IPS DF 6.9 (cell line): ENCODE measurements at places on chromosomes 2 and 18.

DNA sequence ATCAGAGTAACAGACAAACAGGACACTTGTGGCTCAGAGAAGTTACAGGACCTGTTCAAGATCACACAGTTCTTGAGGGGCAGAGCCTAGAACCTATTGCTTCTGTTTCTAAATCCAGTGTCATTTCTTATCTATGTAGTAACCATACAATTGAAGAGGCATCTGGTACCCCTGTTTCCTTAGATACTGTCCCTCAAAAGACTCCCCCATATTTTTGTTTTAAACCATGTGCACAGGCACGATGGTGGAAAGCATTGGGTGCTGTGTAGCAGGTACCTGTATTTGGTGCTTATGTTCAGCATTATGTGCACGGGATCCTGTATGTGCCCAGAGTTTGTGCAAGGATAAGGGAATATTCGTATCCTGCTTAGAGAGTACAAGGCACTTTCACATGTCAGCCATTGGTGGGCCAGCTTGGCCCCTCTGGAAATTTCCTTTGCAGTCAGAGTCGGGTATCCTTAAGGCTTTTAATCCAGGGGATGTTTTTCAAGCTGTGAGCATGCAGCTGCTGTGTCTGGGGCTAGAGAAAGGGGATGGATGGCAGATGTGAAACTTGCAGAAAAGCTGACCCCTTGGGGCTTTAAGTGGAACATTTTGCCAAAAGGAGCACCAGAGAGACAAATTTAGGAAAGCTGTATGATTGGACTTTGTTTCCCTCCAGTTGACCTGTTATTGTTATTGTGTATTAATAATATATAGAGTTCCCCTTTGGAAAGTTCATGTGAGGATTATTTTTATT, 2.1 kb downstream of the LBH start:
- DNase-seq: no peak

- no peak for DNase-seq
Observed at GRCh38 chr2:66675591-66675990, 240.7 kb downstream of the MEIS1 start.

DNA sequence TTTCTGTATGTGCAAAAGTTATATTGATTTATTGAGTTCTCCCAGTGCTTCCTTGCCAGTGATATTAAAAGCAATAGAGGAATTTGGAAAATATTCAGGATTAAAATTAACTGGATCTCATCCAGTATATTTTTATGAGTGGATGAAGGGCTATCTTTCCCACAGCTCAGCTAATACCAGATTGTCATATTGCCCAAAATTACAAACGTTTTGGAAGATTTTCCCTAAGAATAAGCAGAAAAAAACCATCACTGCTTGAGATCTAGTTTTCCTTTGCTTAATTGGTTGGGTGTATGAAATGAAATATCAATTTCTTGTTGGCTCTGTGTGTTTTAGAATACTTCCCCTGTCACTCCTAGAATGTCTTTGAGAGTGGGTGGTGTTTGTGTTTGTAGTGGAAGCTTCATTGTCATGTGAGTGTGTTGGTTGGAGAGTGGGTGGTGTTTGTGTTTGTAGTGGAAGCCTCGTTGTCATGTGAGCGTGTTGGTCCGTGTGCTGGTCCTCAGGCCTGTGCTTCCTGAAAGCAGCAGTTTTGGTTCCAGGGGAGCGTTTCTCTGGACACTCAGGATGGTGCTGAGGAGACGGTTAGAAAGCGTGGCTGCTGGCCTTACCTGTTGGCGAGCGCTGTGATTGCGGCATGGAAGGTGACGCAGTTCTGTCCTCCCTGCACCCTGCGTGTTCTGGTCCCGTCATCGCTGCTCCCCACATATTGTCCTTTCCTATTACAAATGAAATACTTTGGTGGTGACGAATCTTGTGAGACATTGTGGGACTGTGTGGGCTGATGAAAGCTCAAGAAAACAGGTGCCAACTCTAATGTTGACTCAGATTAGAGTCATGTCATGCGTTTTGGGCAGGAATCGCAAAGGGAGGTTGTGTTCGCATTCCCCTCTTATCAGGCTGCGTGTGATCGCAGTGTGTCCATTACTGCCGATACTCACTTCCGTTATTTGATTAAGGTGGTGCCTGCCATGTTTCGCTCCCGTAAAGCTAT, 12.4 kb downstream of the ASB1 start:
- DNase-seq: no peak

- DNase-seq: peak; percentile 31
Observed at GRCh38 chr18:31424383-31424988, 23.1 kb upstream of the DSG3 start.

GRCh38 chr2:217784996-217785543, 217.7 kb downstream of the TNS1 start:
- no peak for DNase-seq

DNA sequence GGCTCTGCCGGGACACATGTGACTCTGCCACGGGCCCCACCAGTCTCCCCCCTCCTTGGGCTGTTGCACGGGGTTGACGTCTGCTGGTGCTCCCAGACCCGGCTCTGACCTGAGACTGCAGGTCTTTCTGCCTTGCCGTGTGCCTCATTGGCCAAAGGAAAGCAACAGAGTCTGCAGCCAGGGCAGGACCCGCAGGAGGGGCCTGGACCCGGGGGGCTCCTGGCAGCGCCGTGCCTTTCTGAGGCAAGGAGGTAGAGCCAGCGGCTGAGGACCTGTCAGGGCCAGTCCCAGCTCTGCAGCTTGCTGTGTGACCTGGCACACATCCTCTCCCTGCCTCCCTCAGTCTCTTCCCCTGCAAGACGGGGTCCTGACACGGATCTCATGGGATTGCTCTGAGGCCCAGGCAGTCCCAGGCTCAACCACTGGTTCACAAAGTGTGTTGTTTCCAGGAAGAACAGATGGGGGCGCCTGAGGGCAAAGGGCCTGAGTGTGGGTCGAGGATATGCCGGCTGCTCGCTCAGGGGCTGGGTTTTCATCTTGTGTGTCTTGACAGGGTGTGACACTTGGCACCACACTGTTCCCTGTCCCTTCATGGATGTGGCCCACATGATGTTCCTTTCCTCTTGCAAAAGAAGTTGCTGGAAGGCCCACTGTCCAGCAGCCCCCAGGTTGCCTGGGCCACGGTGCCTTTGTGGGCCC, 9.0 kb downstream of the CAPN10 start:
- no peak for DNase-seq

- no peak for DNase-seq
Observed at GRCh38 chr2:234291765-234292204, 205.1 kb downstream of the ARL4C start.

DNA sequence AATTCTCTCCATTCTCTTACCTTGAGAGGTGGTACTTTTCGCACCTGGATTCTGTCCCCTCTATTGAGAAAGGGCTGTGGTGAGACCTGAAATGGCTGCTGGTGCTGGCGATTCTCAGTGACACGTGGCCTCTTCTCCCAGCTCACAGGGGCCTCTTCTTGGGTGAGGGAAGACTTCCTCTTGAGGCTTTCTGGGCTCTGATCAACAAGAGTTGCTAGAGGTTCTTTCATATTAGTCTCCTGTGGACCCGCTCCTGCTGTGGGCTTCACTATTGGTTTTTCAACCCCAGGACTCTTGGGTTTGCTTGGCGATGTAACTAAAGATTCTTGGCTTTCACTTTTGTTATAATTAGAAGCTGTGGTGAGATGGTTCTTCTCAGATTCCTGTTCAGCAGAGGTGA, 76.3 kb upstream of the DTNB start:
- no peak for DNase-seq

- no peak for DNase-seq
Observed at GRCh38 chr2:229129738-229130371, 141.2 kb downstream of the PID1 start.

DNA sequence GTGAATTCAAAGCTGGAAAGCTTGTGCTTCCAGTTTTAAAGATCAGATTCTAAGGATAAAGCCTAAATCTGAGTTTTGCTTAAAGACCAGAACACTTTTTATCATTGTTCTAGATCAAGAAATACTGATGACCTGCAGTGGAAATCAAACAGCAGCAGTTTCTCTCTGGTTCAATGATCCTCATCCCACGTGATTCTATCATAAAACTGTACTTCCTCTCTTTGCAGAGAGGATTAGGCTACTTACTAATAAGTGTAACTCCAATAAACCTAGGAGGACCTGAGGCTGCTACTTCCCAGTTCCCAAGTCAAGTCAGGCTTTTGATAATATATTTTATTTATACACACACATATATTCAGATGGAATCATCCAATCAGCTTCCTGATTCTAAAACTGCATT, 81.9 kb downstream of the TCF4 start:
- DNase-seq: no peak

DNA sequence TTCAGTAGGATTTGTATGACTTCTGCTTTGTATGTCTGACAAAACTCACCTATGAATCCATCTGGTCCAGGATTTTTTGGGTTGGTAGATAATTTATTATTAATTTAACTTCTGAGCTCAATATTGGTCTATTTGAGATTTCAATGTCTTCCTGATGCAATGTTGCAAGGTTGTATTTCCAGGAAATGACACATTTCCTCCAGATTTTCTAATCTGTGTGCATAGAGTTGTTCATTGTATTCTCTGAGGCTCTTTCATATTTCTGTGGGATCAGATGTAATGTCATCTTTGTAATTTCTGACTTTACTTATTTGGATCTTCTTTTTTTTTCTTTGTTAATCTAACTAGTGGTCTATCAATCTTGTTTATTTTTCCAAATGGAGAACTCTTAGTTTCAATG, 584.7 kb upstream of the SETBP1 start:
- DNase-seq: no peak

GRCh38 chr2:138277062-138277461, 224.5 kb upstream of the SPOPL start:
- DNase-seq: no peak

- peak; percentile 13 for DNase-seq
Observed at GRCh38 chr18:36757081-36757480, 71.7 kb downstream of the TPGS2 start.
